Natural killer cell (primary cell): ENCODE measurements at places on chromosomes 7 and 10.

GRCh38 chr10:11081408-11081807 is 63.7 kb downstream of the CELF2 start:
- DNase-seq, result no peak

- DNase-seq, result no peak
These were observed 247.8 kb downstream of the CELF2 start for GRCh38 chr10:11265484-11265883.

DNA sequence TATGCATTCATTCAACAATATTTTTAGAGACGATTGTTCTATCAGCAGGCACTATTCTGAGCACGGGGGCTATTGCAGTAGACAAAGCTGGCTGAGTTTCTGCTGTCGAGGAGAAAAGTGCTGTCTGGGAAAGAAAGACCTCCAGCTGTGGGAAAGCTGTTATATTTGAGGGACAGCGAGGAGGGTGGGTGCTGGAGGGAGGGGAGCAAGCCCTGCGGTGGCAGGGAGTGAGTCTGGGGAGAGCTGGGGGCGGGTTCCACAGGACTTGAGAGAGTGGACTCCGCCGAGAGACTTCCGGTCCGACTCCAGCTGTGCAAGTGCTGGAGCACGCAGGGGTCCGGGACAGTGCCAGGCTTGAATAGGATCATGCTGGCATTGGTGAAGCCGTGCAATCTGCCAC is 602.1 kb upstream of the FOXK1 start:
- no peak for DNase-seq

DNA sequence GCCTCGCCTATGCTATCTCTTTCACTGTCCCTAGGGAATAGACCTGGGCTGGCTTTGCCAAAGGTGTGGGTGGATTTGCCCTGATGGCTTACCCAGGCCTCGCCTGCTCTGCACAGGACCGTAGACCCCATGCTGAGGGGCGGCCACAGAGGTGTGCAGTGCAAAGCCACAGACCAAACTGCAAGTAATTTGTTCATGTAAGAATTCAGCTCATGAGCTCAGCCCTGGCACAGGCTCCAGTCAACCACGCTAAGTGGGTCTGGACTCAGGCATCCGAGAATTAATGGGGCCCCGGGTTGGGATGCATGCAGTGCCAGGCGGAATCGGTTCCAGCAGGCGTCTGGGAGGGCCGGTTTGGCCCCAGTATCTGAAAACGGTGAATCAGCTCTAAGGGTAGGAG is 445.2 kb downstream of the DNAJB6 start:
- DNase-seq, result no peak

- DNase-seq, result no peak
These were observed 2.1 kb upstream of the SAMD9L start for GRCh38 chr7:93150200-93150835.

- no peak for DNase-seq
These were observed 47.0 kb downstream of the KCNMA1 start for GRCh38 chr10:77590344-77591237.

- DNase-seq, result no peak
These were observed 21.6 kb upstream of the ERCC6 start for GRCh38 chr10:49560526-49560925.

GRCh38 chr7:43750016-43750887 is 8.2 kb upstream of the BLVRA start:
- DNase-seq, result no peak

GRCh38 chr7:107726356-107727130 is 17.4 kb upstream of the CBLL1 start:
- no peak for DNase-seq

- no peak for DNase-seq
These were observed 32.4 kb downstream of the SLIT1 start for GRCh38 chr10:97153270-97153850.

GRCh38 chr7:143452495-143452894 is 9.2 kb downstream of the TAS2R60 start:
- no peak for DNase-seq

DNA sequence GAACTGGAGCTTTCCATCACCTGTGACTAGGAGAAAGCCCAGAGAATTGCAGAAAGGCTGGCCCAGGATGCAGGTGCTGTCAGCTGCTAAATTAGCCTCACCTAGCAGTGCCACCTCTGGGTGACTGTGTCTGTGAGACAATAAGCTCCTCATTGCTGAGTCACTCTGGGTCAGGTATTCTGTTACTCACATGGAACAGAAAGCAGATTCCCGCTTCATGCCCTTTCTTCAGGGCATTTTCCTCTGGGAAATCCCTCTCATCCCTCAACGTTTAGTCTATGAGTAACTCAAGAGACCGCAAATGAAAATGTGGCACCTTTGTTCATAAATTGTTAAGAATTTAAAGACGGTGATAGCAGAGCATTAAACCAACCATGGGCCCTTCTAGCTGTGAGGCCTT is 184.0 kb downstream of the ADAM12 start:
- DNase-seq, result no peak

DNA sequence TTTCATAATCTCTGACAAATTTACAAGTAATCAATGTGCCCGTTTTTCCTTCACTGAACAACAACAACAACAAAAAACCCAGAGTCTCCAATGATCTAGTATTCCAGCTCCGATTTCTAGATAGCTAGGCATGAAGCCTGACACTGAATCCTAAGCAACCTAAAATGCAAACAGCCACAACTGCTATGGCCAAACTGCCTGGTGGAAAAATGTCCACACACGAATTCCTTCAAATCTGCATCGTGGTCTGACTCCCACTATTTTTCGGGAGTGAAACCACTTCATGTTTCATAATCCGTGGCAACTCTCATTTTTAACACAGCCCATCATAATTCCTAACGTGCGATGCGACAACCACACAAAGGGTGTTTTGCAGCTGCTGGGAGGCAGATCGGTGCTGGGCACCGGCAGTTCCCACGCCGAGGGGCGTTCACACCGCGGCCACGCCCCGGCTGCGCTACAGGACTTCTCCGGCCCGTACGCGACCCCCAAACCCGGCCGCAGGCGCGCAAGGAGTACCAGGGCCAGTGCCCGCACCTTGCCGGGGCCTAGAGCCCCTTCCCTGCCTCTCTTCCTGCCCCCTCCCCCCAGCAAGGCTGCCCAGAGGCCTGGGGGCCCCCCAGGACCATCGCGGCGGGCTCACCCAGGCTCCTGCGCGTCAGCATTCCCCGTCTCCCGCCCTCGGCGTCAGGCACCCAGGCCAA is 814 bp downstream of the RUFY2 start:
- DNase-seq, result peak; percentile 20

DNA sequence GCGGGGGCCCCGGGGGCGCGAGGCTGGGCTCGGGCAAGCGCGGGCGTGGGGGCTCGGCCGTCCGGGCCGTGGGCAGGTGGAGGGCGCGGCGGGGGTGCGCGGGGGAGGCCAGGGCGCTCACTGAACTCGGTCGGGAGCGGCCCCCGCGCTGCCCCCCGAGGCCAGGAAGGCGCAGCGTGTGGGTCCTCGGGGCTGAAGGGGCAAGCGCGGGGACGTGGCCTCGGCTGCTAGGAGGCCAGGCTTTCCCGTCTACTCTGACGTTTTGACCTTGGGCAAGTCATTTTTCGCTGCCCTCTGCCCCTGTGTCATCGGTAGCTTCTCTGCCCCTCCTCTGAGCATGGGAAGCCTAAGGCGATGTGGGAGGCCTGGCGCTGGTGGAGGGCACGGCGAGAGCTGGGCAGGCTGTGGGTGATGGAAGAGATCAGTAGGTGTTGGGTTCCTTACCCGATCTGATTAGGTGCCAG is 441 bp downstream of the FBH1 start:
- peak; percentile 41 for DNase-seq

GRCh38 chr10:97072851-97073665 is 112.7 kb downstream of the SLIT1 start:
- peak; percentile 74 for DNase-seq

DNA sequence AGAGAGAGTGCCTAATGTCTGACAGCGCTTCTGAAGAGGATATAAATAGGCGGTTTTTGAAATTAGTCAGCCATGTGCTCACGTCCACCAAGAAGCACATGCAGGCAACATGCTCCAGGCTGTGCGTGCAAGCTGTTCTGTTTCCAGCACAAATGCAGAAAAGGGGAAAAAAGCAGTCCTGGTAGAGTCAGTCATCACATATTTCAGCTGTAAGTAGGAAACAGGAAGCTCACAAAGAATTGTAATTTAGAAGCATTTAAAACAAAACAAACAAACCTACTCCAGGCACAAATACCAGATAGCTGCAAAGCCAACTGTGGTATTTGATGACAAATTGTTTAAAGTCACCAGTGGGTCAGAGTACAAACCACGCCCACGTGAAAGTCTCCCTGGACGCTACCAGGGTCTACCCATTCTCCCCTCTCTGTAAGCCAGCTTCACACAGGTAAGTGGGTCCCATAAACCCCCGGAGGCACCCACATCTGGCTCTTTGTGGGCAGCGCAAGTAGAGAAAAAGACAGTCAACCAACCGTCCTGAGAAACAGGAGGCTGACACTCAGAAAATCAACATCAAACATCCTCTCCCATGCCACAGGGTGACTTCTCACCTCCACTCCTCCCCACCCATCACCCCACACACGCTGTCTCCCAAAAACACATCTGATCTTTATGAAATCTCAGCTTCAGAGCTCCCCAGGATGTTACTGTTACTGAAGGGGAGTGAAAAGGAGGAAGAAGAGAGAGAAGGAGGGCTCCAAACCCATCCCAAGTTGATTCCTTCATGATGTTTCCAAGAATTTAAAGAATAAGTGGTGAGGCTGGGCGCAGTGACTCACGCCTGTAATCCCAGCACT is 186.4 kb downstream of the FAM107B start:
- no peak for DNase-seq

- no peak for DNase-seq
These were observed 18.1 kb downstream of the ADGRA1 start for GRCh38 chr10:133105686-133106390.

DNA sequence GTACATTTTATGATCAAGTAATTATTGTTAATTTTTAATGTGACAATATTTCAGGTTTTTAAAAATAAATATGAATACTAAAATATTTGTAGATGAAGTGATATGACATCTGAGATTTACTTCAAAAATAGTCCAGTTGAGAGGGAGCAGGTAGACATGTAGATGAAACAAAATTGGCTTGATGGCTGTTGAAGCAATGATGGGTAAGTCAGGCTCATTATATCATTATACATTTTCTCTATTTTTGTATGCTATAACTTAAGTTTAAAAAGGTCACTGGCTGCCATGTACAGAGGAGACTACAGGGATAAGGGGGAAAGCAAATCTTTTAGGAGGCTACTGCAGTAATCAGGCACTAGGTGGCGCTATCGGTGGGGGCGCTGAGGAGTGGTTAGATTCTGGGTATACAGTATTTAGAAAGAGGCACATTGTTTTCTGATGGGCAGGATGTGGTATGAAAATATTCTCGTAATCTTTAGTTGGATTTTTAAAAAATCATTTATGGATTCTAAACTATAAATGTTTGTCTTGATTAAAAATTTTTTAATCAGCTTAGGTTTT is 189.8 kb upstream of the IMMP2L start:
- DNase-seq, result no peak

DNA sequence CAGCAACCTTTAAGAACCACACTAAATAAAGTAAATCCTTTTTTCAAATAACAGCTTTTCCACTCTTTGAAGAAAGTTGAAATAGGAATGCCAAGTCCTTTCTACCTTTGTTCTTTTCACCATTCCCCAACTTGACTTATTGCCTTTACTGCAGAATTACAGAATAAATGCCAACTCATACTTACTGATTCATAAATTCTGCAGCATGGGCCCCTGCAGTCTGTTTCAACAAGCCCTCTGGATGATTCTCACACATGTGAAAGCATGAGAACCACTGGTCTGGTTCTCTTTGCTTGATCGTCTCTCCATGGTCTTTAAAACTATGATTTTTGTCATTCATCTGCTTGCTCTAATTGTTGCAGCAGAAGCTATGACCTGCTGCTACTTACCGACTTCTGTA is 56.1 kb downstream of the HACD1 start:
- no peak for DNase-seq

GRCh38 chr7:31020161-31020560 is 31.9 kb upstream of the ADCYAP1R1 start:
- DNase-seq, result no peak

DNA sequence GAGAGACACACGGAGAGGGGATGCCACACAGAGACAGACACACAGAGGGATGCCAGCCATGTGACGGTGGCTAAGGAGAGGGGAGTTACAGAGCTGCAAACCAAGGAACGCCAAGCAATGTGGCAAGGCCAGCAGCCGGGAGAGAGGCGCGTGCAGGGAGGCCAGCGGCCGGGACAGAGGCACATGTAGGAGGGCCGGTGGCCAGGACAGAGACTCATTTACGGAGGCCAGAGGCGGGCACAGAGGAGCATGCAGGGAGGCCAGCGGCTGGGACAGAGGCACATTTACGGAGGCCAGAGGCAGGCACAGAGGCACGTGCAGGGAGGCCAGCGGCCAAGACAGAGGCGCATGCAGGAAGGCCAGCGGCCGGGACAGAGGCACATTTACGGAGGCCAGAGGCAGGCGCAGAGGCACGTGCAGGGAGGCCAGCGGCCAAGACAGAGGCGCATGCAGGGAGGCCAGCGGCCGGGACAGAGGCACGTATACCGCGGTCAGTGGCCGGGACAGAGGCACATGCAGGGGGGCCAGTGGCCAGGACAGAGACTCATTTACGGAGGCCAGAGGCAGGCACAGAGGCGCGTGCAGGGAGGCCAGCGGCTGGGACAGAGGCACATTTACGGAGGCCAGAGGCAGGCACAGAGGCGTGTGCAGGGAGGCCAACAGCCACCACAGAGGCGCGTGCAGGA is 40.4 kb downstream of the INSIG1 start:
- DNase-seq, result no peak

GRCh38 chr7:38318241-38318640 is 44.8 kb upstream of the TARP start:
- DNase-seq, result no peak

- no peak for DNase-seq
These were observed 177.8 kb upstream of the PLPP4 start for GRCh38 chr10:120279196-120279595.
